ENCODE measurements at places on chromosomes 11 and 22.

GRCh38 chr22:28983190-28983589, 78.4 kb downstream of the C22orf31 start:
- no peak for DNase-seq

- DNase-seq, result no peak
Measured at GRCh38 chr11:17606233-17607082, 59.4 kb downstream of the OTOG start.

GRCh38 chr22:41021061-41021612, 70.0 kb downstream of the RBX1 start:
- no peak for DNase-seq

DNA sequence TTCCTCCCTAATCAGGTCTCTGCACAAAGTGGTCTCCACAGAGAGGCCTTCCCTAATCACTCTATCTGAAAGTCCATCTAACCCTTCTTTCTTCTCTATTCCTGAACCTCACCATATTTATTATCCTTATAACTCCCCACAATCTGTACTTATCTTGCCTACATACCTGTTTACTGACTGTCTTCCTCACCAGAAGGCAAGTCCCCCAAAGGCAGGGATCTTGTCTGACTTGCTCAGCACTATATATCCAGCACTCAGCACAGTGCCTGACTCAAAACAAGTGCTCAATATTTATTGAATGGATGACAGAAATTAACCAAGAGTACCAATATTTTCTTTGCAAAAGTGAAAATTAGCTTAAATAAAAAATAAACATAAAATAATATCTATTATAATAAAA, 5.5 kb downstream of the DCUN1D5 start:
- no peak for DNase-seq

GRCh38 chr11:133999355-133999754, 42.6 kb upstream of the IGSF9B start:
- DNase-seq, result no peak

GRCh38 chr11:24312464-24313238, 184.2 kb upstream of the LUZP2 start:
- no peak for DNase-seq

- no peak for DNase-seq
Measured at GRCh38 chr11:79982185-79982584, 541.4 kb upstream of the TENM4 start.

All from suppressor macrophage (primary cell).